ENCODE measurements at places on chromosomes 12 and 14.

DNA sequence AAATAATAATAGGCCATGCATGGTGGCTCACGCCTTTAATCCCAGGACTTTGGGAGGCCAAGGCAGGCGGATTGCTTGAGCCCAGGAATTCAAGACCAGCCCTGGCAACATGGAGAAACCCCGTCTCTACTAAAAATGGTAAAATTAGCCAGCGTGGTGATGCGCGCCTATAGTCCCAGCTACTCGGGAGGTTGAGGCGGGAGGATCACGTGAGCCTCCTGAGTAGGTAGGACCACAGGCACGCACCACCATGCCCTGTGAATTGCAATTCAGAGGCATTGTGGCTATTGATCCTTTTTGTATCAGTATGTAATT, 2.3 kb downstream of the ARHGDIB start:
- no peak for DNase-seq

DNA sequence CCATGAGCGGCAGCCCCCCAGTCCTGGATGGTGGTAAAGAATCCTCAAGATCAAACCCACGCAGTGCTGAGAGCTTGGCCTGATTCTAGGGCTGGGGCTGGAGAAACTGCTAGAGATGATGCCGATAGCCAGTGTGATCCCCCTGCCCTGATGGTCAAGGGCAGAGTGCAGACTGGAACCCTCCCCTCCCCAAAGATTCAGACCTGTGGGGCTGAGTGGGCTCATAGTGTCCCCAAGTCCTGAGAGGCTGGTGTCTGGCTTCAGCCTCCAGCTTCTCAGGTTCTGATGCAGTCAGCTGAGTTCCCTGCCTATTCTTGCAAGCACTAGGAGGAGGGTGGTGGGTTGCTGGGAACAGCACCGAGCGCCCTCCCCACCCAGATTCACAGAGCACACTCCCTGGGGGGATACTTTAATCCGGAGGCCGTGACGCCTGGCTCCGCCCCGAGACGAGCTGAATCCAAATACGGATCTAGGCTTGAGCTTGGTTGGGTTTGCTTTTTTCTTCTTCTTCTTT, 11.9 kb downstream of the RHOF start:
- DNase-seq = no peak

- DNase-seq = no peak
These were observed 49.5 kb upstream of the PIWIL1 start for GRCh38 chr12:130288206-130288605.

DNA sequence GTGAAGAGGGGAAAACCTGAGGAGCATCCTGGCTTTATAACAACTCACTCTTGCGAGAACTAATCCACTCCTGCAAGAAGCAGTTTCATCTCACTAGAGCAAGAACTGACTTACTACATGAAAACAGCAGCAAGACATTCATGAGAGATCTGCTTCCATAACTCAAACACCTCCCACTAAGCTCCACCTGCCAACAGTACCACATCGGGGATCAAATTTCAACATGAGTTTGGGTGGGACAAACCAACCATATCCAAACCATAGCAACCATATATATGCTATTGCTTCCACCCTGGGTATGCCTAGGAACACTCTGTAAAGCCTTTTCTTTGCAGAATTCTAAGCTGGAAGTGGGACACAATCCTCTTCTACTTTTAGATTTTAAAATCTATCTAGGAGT, 13.9 kb upstream of the AVPR1A start:
- DNase-seq = no peak

DNA sequence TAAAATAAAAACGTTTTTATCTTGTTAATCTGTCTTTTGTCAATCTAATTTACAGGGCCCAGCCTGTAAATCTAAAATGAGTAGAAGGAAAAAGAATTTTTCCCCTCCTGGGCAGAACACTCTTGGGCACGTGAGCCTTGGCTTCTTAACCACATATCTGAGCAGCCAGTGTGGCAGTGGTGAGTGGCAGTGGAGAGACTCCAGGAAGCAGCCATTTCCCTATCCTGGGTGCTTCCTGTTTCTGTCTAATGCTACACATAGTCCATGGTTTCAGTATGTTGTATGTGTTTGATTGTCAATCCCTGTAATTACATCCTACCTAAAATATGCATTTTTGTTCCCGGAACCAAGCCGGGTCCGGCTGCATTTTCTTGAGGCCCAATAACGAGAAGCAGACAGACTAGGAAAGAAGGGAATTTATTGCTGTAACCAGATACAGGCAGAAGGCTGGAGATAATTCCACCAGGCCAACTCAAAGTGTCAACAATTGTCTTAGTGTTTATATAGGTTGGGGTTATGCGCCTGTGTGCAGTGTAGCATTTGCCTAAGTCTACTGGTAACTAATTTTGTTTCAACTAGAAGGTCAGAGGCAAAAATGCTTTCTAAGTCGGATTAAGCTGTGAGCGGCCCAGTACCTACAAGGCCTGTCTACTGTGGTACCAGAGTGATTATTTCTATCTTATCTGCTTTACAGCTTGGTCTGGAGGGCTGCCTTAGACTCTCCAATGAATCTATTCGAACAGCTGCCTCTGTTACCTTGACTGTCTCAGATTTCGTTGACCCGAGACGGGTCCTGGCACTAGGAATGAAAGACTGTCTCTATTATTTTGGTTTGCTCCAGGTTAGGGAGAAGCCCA, 82.4 kb upstream of the RESF1 start:
- no peak for DNase-seq

DNA sequence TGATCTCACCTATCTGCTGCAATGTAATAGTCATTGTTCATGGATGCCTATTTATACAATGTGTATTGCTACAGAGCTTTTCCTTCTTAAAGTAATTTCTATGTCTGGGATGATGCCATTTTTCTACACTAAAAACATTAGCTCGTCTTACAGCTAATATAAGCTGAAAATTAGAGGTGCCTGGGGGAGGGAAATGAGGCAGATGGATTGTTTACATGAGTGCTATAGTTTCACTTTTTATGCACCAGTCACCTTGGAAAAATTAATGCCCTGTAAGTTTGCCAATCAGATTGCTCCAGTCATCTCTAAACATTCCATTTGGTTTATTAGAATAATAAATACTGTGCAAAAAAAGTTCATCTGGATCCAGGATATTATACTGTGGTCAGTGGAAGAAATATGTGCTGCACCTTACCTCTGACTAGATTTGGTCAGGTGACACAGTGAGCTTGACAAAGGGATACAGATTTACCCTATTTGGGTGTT, 436.2 kb downstream of the RAD51B start:
- no peak for DNase-seq

DNA sequence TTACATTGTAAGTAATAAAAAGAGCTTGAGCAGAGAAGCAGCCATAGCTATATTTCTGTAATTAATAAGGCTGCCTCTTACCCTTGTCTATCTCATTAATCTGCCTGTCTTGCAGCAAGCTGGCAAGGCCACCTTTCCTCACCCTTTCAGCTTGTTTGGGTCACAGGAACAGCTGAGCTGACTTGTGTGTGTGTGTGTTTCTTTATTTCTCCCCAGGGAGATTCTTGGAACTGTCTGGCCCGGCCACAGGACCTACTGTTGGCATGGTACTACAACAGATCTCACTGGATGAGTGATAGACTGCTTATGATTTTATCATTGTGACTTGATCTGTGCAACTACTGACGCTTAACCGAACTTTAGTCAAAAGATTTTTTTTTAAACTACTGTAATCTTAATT, 213.7 kb downstream of the SLC2A13 start:
- no peak for DNase-seq

DNA sequence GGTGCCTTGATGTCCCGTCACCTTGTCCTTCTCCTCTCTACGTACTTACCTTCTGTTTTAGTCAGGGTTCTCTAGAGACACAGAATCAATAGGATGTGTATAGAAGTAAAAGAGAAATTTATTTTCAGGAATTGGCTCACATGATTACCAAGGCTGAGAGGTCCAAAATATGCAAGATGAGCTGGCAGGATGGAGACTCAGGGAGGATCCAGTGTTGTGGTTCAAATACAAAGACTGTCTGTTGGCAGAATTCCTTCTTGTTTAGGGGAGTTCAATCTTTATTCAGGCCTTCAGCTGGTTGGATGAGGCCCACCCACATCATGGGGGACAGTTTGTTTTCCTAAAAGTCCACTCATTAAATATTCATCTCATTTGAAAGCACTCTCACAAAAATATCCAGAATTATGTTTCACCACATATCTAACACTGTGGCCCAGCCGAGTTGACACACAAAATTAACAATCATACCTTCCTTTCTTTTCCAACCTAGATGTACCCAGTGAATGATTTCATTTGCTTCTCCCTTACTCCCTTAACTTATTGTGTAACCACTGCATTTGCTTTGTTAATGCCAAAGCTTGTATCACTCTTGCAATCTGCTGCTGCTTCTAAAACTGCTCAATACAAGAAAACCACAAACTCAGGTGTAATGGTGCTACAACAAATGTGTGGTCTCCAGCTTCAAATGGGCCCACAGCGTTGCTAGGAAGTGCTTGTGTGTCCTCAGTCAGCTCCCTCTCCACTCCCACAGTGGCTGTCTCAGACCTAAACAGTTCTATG, 195.4 kb upstream of the ARHGAP5 start:
- DNase-seq = no peak

GRCh38 chr14:102727336-102728095, 49.7 kb upstream of the TRAF3 start:
- DNase-seq = no peak

GRCh38 chr12:54381136-54381535, 3.4 kb downstream of the ZNF385A start:
- DNase-seq = no peak

DNA sequence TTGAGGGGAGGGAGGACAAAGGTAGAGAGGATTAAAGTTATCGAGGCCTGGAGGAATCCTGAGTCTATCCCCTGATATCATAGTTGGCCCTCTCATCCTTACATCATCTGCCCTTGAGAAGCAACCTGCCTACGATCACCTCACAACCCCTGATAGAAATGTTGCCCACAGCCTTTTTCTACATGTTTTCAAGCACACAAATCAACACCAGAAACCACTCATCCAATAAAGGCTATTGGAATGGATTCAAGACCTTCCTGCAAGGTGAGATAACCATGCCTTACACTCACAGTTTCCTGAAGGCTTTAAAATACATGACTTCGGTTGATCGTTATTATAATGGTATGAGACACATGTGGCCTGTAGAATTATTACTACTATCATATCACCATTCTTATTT, 175.7 kb upstream of the EGLN3 start:
- no peak for DNase-seq

GRCh38 chr12:11133162-11133561, 1.3 kb downstream of the TAS2R30 start:
- no peak for DNase-seq

DNA sequence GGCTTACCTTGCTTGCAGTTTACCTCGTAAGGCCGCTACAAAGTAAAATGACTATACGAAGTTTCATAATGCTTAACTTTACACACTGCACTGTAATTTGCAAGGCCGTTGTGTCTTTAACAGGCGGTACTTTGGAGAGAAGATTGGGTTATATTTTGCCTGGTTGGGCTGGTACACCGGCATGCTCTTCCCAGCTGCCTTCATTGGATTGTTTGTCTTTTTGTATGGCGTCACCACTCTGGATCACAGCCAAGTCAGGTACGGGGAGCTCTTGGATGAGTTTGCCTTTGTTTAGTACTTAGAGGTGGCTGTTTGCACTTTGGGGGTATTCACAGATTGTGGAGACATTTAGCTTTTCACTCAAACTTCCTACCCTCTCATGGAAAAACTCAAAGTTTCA, 167.8 kb downstream of the SLC5A8 start:
- DNase-seq = no peak

DNA sequence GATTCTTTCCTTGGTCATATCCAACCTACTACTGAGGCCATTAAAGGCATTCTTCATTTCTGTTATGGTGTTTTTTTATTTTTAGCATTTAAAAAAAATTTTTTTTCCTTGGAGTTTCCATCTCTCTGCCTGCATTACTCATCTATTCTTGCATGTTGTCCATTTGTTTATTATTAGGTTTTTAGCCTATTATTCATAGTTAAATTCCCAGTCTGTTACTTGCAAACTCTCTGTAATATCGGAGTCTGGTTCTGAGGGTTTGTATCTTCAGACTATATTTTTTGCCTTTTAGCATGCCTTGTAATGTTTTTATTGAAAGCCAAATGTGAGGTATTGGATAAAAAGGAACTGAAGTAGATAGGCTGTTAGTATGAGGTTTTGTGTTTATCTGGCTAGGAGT, 284.3 kb downstream of the FUT8 start:
- no peak for DNase-seq

GRCh38 chr12:126636821-126637220, 1571.6 kb downstream of the AACS start:
- no peak for DNase-seq

- no peak for DNase-seq
These were observed 136.6 kb upstream of the OVCH1 start for GRCh38 chr12:29634057-29634456.

DNA sequence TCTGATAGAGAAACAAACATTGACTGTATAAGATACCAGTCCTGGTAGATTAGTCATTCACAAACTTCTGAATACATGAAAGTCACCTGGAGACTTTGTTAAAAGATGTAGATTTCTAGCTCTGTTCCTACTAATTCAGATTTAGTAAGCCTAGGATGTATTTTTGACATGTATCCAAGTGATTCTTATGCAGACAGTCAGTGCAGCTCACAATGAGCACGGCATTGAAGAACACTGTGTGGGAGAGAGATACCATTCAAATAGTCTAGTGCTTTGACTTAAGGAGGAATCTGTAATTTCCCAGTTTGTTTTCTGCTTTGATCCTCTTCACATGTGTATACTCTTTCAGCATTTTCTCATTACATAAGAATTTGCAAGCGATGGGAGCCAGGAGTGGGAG, 68.7 kb upstream of the STXBP6 start:
- no peak for DNase-seq

DNA sequence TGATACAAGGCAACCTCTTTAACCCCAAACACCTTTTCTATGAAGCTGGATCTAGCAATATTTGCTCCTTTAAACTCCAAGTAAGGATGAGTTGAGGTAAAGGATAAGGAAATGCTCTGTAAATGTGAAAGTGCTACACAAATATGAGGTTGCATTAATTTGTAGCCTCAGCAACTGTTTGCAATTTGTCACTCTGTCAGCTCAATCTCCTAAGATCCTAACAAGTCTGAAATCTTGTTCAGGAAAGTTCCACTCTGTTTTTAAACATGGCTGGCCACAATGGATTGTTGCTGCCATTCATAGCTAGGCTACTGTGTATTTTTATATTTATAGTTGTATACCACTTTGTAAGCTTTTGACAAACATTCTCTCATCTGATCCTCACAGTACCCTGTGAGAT, 51.3 kb downstream of the SCN8A start:
- DNase-seq = no peak

GRCh38 chr14:23299211-23299957, 3.3 kb downstream of the PPP1R3E start:
- no peak for DNase-seq

DNA sequence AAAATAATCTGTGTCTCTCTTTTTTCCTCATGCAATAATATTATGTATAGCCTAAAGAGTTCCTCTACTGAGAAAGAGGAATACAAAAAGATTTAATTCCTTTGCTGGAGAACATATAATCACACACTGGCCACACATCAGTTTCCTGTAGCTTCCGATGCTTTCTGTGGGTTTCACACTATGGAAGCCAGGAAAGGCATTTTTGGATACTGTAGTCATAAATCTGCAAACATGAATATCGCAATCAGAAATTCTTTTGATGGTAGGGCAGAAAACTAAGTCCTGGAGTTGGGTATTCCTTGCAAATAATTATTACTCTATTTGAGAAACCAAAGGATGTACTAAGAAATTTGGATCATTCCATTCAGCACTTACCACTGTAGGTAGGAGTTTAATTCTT, 260.0 kb downstream of the ACSS3 start:
- no peak for DNase-seq

Data from activated T-helper 9 cell treated with anti-CD3 and anti-CD28 coated beads, Interleukin-2, amount 50 U/mL, for 16 hours (primary cell).